ENCODE measurements at places on chromosomes 6 and 20.

GRCh38 chr6:41748542-41748941 is 1.3 kb upstream of the PGC start:
- DNase-seq, result no peak

DNA sequence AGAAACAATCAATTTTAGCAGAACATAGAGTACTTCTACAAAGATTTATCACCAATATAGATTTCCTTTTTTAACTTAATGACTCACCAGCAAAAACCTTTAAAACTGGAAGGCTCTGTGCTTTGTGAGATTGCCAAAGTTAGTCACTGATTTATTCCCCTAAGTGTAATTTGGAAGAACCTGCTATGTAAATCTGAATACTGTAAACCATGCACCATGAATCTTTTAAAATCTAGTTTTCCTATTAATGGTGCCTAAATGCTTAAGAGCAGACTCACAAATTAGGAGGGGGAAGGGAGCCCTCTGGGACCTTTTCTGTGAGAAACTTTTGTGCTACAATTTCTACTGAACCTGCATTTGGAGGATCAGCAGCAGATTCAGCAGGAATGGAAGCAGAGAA is 57.8 kb upstream of the PNRC1 start:
- DNase-seq, result peak; percentile 26

DNA sequence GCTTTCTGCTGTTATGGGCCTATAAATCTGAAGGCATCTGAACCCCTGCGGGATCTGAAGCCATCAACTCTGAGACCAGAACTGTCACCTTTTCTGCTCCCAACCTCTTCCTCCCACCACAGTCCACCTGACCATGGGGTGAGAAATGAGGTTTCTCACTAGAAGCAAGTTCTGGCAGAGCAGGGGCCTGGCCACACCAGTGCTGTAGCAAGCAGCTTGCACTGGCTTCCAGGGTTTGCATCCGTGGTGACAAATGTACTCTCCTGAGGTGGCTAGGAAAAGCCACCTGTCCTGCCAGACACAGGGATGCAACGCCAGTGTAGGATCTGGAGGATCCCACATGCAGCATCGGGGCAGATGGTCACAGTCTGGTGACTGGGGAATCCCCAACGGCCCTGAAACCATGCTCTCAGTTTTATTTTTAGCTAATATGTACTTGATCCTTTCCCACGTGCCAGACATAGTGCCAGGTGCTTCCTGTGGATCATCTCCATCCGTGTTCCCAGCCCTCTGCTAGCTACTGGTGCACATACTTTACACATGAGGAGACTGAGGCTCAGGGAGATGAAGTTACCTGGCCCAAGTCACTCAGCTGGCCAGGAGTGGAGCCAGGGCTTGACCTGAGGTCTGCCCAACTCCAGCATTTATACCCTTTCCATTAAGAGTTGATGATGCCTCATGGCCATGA is 122.1 kb upstream of the SPACA1 start:
- peak; percentile 3 for DNase-seq

- no peak for DNase-seq
These were observed 151.7 kb downstream of the GRIK2 start for GRCh38 chr6:101545191-101545590.

DNA sequence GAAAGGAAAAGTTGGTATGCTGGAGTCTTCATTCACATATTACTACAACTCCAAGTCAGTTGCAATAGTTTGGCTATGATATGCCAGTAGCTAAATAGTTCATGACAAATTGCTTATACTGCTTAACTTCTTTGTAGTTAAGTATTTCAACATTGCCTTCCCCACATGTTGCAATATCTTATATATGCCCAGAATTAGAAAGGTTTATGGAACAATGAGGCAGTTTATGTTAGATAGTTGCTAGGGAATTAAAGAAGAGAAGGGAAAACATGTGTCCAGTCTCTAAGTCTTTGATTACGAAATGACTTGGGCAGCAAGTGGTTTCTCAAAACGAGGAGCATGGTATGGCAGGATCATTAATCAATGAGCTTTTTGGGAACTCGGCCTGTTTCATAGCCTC is 145.8 kb downstream of the PLCB4 start:
- DNase-seq, result peak; percentile 59

DNA sequence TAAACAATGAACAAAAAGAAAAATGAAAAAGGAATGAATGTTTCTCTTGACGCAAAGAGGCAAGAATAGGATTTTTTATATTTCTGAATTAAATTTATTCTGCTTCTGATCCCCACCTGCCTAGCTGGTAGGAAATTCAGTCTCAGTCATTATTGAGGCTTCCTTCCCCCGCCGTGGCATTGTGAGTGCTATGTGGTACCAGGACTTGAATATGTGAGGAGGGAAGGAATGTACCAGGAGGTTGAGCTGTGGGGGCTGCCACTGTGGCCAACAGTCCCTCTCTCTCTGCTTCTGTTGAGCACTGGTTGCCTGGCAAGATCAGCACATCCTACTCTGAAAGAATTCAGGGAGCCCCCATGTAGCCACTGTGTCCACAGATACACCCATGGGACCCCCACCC is 368.1 kb upstream of the JARID2 start:
- no peak for DNase-seq

DNA sequence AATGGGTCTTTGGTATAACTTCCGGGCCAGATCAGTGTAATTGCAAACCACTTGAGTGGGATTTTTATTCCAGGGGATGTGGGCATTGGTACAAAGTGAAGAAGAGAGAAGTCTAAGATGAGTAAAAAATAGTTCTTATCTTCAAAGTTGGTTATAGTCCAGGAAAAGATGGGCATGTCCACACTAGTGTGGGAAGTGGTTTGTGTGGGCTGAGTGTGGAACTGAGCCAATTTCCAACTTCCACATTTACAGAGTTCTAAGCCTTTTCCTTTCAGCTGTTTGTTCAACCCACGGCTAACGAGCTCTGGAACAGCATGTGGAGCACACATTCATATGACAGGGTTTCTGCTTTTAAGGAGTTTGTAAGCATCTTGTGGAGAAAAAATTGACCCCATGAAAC is 72.3 kb upstream of the IFNGR1 start:
- DNase-seq, result peak; percentile 94

DNA sequence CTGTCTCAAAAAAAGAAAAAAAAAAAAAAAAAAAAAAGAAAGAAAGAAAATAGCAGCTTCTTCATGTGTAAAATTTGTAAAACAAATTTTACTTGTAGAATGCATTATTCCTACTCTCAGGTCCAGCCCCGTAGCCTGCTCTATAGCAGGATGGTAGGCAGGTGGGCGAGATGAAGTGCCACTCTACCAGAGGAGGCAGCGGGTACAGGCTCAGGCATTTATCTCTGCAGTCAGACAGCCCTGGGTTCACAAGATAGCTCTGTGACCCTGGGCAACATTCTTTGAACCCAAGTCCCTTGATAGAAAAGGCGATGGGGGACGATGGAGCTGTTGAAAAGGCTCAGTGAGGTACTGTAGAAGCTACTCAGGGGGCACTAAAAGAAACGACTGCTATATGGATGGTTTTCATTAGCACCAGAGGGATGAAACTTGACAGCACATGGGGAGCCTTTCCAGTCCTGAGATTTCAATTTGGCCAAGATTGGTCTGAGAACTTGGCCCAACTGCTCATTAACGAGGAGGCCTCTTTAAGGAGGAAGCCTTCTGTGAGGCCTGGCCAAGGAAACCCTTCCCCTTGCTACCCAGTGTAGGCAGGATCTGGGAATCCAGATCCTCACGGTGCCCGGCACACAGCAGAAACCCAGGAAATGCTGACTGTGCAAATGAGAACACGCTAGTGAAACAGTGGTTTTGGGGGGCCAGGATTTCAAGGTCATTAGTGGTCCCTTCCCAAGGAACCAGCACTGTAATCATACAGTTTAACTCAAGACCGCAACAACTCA is 63.1 kb downstream of the MYH7B start:
- DNase-seq, result no peak

DNA sequence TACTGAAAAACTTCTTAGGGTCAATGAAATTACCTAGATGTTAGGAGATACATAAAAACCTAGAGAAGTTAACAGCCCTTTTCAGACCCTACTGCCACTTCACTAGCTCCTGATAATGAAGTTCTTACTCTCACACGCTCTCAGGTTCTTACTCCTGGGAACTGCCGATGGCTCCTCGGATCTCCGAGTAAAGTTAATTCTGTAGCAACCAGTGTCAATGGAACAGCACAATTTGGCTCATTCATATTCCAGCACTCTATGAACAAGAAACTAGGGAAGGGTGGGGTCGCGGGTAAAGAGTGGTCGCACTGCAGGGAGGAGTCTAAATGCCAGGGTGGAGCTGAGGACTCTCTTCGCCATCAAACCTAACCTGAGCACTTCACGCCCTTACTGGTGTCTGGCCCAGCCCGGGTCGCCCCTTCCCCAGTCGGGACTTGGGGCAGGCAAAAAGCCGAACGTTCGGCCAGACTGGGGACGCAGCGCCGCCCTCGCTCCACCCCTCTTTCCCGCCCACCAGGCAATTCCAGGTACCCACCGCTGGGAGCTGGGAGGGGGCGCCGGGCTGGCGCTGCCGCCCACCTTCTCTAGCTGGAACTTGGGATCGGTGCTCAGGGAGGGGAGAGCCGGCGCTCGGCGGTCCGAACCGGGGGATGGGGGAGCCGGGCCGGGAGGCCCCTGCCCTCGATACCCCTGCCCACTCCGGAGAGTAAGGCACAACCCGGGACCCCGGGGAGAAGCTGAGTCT is 744 bp downstream of the RAB23 start:
- peak; percentile 37 for DNase-seq

GRCh38 chr6:157898169-157898568 is 75.1 kb downstream of the SNX9 start:
- no peak for DNase-seq

- no peak for DNase-seq
These were observed 80.8 kb upstream of the PHACTR1 start for GRCh38 chr6:12635813-12636212.

- DNase-seq, result no peak
These were observed 119.7 kb downstream of the EPHA7 start for GRCh38 chr6:93299622-93300021.

DNA sequence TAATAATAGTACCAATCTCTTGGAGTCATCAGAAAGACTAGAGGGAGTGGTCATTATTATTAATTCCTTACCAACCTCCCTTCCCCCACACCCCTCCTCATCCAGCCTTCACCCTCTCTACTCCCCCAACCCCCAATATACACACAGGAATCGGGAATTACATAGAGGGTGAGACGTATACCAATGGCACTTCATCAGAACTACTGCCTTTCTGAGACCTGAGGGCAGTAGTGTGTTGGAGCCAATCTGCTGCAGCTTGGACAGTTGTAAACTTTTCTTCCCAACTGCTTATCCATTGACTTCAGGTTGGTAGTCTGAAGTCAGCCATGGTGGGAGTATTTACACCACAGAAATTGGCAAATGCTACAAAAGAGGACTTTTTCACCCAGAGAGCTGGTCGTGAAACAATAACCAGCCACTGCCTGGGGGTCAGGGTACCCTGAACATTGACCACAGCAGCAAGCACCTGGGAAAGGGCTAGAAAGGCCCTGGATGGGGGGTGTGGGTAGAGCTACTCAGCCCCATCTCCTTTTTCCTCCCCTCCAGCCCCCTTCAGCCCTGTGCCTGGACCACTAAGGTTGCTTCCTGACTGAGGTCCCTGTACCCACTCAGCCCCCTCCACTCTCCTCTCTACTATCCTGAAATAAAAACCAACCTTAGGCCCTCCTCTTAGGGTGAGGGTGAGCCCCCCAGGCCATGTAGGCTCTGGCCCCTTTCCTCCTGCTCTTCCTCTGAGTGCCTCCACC is 161.5 kb downstream of the MRPL14 start:
- no peak for DNase-seq

DNA sequence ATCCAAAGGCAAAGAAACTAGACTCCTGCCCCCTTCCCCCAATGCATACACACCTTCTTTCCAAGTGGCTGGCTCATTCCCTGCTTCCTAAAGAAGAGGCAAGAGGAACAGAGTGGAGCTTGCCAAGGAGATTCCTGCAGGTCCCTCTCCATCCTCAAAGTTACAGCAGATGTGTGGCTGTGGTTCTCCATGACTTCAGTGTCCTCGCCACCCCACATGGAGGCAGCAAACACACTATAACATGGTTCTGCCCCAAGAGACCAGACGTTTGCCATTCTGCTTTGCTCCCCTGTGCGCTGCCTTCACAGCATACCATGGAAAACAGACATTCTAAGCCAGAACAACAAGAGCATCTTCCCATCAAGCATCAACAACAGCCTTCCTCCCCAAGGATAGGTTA is 84.4 kb downstream of the BACH2 start:
- no peak for DNase-seq

GRCh38 chr6:62803094-62803493 is 408.2 kb upstream of the FKBP1C start:
- DNase-seq, result no peak

GRCh38 chr6:41767112-41767833 is 12.4 kb downstream of the FRS3 start:
- peak; percentile 23 for DNase-seq

- DNase-seq, result peak; percentile 57
These were observed 64.7 kb downstream of the KCNS1 start for GRCh38 chr20:45036044-45036755.

GRCh38 chr6:169529931-169530751 is 171.7 kb downstream of the WDR27 start:
- DNase-seq, result no peak

- DNase-seq, result peak; percentile 79
These were observed 36.2 kb downstream of the GNAS start for GRCh38 chr20:58888521-58889333.

DNA sequence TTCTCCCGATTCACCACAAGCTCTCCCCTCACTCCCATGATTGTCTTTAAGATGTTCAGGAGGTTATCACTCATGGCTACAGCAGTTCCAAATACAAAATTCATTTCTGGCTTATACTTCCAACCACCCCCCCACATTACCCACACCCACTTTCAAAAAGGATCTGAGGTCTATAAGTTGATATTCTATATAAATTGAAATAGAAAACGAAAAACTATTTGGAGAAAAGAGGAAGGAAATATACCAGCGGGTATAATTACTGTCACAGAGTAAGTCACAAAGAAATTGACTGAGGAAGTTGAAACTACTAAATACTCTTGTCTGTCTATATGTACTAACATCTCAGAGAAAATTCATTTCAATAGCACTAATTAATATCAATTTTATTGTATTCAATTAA is 112.7 kb upstream of the TNFAIP3 start:
- peak; percentile 76 for DNase-seq

DNA sequence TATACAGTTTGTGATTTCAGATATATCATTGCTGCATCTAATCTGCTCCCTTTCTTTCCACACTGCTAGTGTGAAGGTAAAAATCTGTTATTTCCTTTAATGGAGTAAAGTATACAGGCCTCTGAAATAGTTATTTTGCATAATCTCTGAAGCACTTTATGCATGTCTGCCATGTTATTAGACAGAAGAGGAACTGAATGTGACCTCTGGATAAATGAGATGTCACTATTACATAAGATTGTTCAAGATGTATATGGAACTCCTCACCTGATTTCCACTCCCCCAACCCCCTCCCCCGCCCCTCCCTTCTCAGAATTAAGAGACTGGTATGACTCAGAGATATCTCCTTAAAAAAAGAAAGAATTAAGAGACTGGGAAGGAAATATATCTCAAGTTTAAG is 26.3 kb downstream of the SERINC1 start:
- DNase-seq, result no peak

- DNase-seq, result no peak
These were observed 8.5 kb upstream of the SIM1 start for GRCh38 chr6:100473182-100473581.

GRCh38 chr6:119078376-119079282 is at the start of gene FAM184A:
FAM184A (minus strand) TSS chr6:119078664; CDS start chr6:119078299, 365 bp downstream.
- DNase-seq, result peak; percentile 51
